Endothelial cell (in vitro differentiated cells): ENCODE measurements at places on chromosomes 3 and 15. TPM values are rescaled to one million over a fixed set of nuclear protein-coding genes. Genes with fewer than 3 reads are reported as not detected.

NSMCE3 gene
- 20.4 TPM for total RNA-seq

SLITRK3 gene
- total RNA-seq: not detected

DNA sequence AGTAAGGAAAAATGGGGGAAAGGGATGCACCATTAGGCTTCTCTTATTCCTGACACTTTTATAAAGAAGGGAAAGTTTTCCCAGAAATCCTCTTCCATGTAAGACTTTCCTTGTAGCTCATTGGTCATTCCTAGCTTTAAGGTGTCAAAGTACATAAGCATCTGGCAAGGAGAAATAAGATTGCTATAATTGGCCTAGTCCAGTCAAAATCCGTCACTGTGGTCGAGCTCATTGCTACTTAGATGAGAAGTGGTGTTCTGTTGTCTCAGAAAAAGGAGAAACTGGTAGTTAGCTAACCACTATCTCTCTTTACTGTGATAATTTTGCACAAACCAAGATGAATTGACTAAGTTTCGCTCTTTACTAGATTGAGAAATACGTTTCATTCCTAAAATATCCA, 370.1 kb downstream of the CNTN4 start:
- DNase-seq: no peak

GRCh38 chr3:101423984-101424888, 88.8 kb downstream of the SENP7 start:
- no peak for DNase-seq

DNA sequence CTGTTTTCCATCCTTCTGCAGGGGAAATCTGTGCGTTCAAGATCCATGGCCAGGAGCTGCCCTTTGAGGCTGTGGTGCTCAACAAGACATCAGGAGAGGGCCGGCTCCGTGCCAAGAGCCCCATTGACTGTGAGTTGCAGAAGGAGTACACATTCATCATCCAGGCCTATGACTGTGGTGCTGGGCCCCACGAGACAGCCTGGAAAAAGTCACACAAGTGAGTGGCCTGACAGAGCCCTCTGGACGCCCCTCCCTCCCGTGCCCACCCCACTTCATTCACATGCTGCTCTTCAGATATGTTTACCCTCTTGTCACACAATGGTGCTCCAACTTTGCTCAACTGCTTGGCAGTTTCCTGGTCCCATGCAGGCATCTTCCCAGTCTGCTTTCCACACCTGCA, 274.3 kb upstream of the TRIM42 start:
- DNase-seq: no peak
